ENCODE measurements at places on chromosomes 13 and 19.

DNA sequence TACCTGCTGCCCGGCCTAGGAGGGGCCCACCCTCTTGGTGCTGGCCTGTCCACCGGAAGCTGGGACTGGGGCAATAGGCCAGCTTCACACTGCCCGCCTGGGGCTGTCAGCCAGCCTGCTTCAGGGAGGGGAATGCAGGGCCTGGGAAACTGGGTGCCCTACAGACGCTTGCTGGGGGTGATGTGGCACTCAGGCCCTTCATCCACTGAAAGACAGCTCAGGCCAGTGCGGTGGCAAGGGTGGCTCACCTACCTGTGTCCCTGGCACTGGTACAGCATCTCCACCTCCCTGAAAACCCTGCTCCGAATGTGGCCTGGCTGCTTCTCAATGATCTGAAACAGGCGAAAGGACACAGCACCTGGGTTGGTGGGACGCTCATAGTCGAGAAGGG is 7.8 kb downstream of the MKNK2 start:
- DNase-seq: no peak

GRCh38 chr19:39623946-39624345 is 21.6 kb downstream of the LGALS13 start:
- no peak for DNase-seq

GRCh38 chr19:53910170-53910518 is 1.1 kb downstream of the CACNG7 start:
- DNase-seq: no peak

GRCh38 chr13:73865027-73865426 is 269.2 kb downstream of the KLF12 start:
- DNase-seq: no peak

DNA sequence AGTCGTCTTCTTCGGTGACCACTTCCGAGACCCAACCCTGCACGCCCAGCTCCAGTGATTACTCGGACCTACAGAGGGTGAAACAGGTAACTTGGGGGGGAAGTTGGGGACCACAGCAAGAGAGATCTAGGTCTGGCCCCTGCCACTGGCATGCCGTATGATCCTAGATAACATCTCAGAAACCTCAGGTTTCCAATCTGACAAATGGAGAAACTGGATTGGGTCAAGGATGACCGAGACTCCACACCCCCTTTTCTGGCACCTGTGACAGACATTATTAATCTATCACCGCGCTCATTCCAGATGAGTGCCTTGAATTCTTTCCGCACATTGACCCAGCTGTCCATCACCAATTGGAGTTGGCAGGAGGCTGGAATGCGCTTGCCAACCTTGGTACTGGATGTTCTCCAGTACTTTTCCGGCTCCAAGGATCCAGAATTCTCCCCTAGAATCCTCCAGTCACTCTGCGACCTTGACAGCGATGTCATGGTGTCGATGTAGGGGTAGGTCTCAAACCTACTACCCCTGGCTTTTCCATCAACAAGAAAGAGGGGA is 17.4 kb downstream of the VASP start:
- DNase-seq: no peak

- no peak for DNase-seq
Observed at GRCh38 chr13:101868585-101869469, 416.4 kb downstream of the ITGBL1 start.

DNA sequence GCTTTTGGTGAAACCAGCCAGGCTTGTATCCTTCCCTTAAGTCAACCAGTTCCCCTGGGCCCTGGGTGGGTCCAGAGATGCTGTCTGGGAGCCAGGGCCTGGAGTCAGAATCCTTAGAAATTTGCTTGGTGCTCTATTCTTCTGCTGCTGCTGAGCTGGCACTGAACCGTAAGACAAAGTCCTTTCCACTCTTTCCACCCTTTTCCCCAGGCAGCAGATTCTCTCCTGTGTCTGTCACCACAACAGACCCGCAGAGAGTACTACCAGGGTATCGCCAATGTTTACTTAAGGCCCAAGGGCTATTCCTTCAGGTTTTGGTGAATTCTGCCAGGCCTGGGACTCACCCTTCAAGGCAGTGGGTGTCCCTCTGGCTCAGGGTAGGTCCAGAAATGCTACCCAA is 12.2 kb downstream of the IFT88 start:
- DNase-seq: no peak

DNA sequence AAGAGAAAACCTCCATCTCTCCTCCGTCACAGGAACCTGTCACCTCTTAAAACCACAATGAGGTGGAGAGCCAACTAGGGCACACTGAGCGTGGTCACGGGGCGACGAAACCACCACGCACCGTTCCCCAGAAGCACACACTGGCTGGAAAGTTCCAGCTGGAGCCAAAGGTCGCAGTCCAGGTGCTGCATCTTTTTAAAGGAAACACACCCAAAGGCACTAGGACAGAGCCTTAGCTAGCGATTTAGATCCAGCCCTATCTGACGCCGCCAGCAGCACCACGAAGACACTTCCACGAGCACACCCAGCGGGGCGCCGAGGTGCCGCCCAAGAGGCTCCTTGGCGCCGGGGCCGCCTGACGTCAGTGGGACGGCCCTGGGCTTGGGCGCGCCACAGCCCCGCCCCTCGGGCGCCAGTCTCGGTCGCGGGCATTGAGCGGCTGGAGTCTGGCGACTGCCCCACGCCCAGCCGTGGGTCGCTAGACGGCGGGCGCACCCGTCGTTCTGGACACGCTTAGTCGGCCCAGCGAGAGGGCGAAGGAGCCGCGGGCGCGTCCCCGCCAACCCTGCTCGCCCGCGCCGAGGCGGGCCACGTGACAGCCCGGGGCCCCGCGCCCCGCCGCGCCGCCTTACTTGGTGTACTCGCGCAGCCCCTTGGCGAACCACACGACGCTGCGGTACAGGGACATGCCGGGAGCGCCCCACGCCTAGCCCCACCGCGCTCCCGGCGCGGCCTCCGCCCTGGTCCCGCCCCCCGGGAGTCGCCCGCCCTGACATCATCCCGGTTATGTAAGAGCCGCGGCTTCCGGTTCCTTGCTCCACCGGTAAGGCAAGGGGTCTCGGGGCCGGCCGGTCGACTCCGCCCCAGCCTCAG is at the start of gene DHRS12:
Gene DHRS12, minus strand, starts transcription at position 742 of the 873 bp plus-strand sequence. CDS start 4,504 bp downstream, outside the sequence.
- peak; percentile 95 for DNase-seq

GRCh38 chr19:37983153-37983552 is 76.1 kb downstream of the SIPA1L3 start:
- no peak for DNase-seq

DNA sequence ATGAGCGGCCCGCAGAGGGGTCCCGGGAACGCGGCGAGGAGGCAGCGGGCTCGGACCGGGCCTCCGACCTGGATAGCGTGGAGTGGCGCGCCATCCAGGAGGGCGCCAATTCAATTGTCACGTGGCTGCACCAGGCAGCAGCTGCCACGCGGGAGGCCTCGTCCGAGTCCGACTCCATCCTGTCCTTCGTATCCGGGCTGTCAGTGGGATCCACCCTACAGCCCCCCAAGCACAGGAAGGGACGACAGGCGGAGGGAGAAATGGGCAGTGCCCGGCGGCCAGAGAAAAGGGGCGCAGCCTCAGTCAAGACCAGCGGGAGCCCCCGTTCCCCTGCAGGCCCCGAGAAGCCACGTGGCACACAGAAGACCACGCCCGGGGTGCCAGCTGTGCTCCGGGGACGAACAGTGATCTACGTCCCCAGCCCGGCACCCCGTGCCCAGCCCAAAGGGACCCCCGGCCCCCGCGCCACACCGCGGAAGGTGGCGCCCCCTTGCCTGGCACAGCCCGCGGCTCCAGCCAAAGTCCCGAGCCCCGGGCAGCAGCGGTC is 10.7 kb downstream of the C19orf25 start:
- no peak for DNase-seq

DNA sequence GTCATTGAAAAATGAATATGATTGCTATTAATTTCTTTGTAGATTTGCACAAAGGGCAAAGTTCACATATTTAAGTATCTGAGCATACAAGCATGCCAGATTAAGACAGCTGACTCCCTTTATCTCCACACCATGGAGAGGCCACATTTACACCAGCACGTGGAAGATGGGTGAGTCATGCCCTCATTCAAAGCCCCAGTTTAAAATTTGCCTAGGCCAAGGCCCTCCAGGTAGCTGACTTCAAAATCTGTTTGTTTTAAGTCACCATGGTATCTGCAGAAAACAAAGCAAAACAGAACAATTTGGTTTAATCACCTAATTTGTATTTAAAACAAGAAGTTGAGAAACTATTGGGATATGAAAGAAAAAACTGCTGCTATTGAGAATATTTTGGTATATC is 109.2 kb downstream of the ESD start:
- DNase-seq: no peak

GRCh38 chr13:33251131-33251661 is 34.4 kb downstream of the STARD13 start:
- no peak for DNase-seq

DNA sequence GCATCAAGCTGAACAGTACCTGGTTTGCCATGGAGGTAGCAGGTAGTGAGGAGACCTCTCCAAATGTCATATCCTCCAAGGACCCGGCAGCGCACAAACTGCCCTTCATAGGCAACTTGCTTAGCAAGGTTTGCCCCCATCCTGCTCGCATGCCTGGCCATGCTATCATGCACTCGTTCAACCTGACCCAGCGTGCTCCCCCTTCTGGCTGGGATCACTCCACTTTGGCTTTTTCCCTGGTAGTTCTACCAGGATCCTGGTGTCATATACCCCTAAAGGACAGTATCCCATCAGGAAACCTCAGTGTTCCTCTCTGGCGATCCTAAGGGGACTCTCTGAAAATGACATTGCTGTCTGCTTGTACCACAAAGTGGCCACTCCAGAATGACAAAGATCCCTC is 38.6 kb upstream of the ZNF30 start:
- DNase-seq: no peak

- no peak for DNase-seq
Observed at GRCh38 chr19:31254611-31255010, 94.6 kb downstream of the TSHZ3 start.

- DNase-seq: no peak
Observed at GRCh38 chr13:44249431-44249836, 124.2 kb upstream of the SERP2 start.

DNA sequence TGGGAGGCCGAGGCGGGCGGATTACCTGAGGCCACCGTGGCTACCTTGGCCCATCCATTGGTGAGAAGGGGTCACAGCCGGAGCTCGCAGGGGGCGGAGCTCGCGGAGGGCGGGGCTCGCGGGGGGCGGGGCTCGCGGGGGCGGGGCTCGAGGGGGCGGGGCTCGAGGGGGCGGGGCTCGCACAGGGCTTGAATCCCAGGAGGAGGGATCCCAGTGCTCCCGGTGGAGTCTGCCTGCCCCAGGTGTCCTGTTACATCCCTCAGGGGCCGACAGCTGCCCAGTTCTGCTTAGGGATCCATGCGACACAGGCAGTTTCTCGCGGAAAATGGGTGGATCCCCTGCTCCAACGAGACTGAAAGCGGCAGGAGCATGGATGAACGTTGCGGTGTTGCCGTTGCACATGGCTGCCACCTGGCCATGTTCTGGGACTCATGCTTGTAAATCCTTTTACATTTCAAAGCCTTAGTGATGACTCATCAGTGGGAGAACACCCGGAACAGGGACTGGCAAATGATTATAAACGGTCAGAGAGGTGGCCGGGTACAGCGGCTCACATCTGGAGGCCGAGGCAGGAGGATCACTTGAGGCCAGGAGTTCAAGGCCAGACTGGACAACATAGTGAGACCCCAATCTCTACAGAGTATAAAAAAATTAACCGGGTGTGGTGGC is 25.1 kb downstream of the TMPRSS9 start:
- no peak for DNase-seq

- no peak for DNase-seq
Observed at GRCh38 chr13:91747186-91747585, 348.8 kb downstream of the GPC5 start.

DNA sequence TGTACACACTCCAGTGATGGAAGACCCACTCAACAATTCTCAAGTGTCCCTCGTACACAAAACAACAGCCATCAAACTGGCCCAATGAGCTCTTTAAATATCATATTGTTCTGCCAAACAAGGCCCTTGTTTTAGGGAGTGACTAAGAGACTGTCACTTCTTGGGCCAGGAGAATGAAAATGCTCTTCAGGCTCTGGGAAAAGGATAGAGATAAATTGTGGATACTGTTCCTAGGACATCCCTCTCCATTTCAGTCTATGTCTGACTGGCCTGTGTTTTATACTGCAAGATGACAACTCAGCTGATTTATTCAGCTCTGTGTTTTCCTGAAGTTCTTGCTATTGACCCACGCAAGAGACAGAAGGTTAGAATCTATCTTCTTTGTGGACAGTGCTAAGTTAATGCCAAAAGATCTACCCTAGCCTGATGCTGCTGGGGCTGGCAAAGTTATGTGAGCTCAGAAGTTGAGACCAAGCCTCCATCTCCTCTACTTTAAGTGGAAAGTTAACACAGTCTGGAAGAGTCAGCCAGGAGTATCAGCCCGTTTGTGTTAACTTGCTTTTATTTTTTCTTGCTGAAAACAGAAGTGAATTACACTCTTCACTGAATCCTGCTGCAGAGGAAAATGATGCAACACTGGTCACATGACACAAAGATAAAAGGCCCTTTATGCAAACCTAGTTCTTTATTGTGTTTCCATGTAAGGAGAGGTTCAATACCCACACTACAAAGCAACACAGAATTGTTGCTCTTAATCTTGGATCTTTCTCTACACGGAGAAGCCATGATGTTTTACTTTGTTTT is 14.6 kb downstream of the FRY start:
- peak; percentile 9 for DNase-seq

GRCh38 chr19:18093439-18094161 is 4.0 kb upstream of the MAST3 start:
- no peak for DNase-seq

GRCh38 chr13:106617561-106617960 is 49.6 kb upstream of the ARGLU1 start:
- no peak for DNase-seq

DNA sequence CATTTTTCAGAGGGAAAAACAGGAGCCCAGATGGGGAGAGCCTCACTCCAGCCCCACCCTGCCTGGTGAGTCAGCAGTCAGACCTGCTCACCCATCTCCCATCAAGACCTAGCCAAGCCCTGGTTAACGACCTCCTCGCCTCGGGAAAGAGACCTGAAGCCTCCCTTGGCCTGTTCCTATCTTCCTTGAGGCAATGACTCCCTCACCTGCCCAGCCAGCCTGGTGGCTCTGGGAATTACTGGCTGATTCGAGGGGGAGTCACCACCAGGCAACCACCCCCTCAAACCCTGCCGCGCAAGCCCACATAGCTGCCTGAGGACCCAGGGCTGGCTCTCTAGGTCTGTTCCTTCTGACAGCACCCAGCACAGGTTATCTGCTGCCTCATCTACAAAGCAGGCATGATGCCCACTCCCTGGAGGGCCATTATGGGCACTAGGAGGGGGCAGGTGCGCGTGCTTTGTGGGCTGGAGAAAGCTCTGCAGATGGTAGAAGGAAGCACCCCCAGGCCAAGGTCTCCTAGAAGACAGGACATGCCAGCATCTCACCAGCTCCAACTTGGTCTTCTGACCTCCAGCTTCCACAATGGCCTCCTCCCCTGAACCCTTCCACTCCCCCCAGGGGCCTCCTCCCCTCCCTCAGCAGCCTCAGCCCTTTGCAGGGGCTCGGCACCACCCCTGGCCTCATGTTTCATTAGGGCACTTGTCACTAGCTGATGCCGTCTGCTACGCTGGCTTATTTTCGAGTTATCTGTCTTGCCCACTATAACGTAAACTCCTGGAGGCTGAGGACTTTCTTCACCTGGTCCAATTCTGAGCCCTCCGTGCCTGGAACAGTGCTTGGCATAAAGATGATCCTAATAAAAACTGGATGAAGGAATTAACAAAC is 10.4 kb downstream of the DEDD2 start:
- no peak for DNase-seq
